Activated T-cell treated with anti-CD3 and anti-CD28 coated beads for 24 hours (primary cell): ENCODE measurements at places on chromosomes 2 and 18.
A peak's percentile ranks its signal among the peaks of the same experiment; 100 is the strongest.

GRCh38 chr2:46331109-46331766 is 34.0 kb downstream of the EPAS1 start:
- no peak for DNase-seq

DNA sequence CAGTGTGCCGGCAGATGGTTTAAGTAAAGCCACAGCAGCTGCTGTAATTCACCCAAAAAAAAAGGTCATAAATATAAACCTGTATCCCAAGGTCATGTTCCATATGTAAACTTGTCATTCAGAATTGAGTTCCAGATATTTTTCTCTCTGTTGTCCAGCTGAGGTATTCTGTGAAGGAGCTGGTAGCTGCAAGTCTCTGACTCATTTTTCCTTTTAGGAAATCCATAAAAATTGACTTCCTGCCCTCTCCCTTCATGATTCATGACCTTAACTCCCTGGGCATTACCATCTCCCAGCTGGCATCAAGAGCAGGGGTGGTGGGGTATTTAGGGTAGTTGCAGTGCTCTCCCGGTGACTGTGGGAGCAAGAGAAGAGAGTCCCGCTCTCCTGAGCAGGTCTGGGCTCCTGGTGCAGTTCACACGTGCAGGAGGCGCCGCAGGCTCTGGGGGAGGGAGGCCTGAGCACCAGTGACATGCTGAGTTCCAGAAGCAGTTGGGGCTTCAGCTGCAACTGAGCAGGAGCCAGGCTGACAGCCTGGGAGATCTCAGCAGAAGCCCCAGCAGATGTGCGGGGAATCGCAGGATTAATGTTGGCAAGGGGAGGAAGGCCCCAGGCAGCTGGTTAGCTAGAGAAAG is 192.6 kb downstream of the MGAT5 start:
- no peak for DNase-seq

- no peak for DNase-seq
Observed at GRCh38 chr2:59899692-59900091, 653.8 kb downstream of the BCL11A start.

GRCh38 chr18:55031979-55032378 is 72.7 kb upstream of the CCDC68 start:
- no peak for DNase-seq

DNA sequence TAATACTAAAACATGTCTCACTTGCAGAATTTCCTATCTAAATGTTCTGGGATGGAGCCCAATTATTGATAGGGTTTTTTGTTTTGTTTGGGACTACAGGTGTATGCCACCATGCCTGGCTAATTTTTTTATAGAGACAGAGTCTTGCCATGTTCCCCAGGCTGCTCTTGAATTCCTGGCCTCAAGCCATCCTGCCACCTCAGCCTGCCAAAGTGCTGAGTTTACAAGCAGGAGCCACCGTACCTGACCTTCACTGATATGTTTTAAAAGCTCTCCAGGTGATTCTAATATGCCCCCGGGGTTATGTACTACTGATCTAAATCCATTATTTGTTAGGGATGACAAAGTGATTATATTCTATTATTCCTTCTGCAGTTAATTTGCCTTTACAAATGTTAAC is 2.2 kb downstream of the ELAC1 start:
- no peak for DNase-seq

DNA sequence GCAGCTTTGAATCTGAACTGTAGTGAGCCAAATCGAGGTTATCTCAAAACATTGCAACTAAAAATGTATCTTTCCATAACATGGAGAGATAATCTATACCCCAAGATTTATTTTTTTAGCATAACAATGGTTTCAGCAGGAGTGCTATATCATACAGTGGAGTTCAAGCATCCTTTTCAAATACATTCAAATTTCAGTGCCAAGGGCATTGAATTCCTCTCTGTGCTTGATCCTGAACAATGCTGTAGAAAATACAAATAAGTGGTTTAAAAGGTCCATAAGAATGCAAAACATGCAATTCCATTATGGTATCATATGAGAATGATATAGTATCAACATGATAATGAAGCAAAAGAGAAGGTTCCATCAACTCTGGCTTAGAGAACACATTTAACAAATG is 201.7 kb downstream of the TXNL1 start:
- DNase-seq: no peak

DNA sequence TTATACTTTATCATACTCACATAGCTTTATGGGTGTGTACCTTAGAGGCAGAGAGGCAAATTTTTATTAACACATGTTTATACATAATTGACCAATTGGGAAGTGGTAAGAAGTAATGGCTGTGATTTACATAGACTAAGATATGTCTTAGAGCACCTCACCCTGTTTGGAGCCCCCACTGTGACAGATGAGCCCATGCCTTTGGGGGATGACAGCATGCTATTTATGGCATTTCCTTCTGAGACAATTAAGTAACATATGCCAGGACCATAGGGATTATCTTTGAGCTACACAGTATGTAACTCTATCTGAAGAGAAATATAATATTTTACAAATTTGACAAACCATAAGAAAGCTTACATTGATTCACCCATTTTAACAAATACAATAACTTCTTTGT is 1655.3 kb upstream of the ACVR2A start:
- DNase-seq: no peak

DNA sequence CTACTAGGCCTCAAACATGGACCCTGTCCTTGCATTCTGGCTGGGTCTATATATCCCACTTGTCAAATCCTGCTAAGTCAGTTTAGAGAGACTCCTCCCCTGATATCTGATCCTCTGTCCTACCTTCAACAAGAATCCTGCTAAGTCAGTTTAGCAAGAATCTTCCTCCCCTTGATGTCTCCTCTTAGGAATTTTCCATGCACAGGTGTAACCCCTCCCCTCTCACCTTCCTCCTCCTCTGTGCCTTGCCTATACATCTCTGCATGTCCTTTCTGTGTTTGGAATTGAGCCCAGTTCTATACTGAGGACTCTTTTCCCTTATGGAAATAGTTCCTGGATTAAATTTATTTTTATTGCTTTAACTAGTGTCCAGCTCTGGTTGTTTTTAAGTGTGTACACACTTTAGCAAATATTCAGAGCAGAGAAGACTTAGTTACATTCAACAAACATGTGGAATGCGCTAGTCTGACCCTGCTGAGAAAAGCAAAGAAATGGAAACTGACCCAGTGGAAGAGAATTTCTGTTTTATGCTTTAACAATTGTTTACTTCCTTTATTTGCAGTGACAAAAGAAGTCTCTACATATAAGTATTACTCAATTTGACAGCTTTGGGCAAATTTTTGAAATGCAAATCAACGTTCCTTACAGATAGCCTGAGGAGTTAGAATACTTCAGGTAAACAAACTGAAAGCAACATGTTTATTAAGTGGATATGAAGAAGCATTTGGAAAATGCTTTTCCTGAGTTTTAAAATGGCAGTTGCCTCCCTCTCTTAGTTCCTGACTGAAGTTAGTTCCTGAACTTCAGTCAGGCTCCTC is 80.6 kb downstream of the RIT2 start:
- no peak for DNase-seq

DNA sequence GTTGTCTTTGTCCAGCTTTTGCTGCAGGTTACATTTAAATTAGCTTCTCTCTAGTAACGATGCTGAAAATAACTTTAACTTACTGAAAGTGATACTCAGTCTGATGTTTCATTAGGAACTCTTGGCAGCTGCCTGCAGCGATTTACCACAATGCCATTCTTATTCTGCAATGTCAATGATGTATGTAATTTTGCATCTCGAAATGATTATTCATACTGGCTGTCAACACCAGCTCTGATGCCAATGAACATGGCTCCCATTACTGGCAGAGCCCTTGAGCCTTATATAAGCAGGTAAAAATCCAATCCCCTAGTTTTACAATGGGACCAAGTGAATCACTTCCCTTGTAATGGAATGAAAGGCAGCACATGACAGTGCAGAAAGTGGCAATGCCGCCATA is 16.3 kb upstream of the MFF start:
- DNase-seq: no peak

GRCh38 chr18:74672371-74672770 is 74.7 kb downstream of the ZNF407 start:
- no peak for DNase-seq

DNA sequence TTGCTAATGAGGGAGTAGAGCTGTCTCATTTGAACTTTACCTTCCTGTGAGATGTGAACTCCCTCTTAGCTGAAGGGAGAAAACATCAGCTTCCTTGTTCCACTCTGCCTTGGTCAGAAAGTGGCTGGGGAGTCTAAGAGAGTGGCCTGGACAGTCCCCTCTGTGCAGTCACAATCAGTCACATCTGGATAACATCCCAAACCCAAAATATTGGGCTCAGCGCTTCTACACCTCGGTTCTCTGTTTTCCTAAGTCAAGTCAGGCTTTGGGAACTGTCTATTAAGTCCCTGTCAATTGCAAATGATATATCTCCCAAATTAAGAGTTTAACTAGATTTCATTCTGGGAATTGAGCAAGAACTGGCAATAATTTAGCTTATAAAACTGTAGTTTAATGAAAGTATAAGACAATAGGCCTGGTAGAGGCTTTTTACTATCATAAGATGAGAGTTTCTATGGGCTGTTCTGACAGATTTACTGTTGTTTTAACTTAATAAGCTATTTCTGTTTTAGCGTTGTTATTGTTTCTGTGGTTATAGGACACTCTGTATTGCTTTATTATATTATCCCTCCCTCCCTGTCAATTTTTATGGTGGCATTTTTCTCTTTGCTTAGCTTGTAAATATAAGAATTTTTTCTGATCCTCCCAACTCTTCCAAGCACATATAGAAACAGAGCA is 135.1 kb upstream of the LHCGR start:
- no peak for DNase-seq

- DNase-seq: no peak
Observed at GRCh38 chr18:13276530-13277520, 58.3 kb downstream of the LDLRAD4 start.

GRCh38 chr18:50428531-50429206 is 53.8 kb downstream of the SKA1 start:
- no peak for DNase-seq

GRCh38 chr2:197205585-197206215 is 104.9 kb downstream of the ANKRD44 start:
- DNase-seq: peak; percentile 63

DNA sequence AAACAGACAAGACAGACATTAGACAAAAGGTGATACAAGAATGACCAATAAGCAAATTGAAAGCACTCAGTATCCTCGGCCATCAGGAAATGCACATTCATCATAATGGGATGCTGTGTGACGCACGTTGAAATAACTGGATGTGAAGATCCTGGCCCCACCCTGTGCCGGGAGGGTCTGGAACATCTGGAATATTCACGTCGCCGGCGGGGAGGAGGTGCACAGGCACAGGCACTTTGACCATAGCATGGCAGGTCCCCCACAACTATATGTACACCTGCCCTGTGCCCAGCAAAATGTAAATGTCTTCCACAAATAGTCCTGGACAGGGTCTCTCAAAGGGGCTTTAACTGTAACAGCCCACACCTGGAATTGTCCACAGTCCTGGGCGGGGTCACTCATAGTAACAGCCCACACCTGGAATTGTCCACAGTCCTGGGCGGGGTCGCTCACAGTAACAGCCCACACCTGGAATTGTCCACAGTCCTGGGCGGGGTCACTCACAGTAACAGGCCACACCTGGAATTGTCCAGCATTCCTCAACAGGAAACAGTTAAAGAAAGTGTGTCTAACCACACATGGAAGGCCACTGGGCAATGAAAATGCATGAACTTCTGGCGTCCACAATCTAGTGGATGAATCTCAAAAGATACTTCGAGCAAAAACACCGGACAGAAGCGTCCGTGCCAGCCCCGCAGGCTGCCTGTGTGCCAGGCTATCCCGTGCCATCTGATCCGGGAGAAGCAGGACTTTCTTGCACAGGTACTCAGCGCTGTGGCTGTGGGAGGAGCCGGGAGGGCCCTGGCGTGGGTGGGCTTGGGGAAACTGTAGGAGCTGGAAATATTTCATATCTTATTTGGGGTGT is 113.4 kb downstream of the RTP5 start:
- DNase-seq: no peak

DNA sequence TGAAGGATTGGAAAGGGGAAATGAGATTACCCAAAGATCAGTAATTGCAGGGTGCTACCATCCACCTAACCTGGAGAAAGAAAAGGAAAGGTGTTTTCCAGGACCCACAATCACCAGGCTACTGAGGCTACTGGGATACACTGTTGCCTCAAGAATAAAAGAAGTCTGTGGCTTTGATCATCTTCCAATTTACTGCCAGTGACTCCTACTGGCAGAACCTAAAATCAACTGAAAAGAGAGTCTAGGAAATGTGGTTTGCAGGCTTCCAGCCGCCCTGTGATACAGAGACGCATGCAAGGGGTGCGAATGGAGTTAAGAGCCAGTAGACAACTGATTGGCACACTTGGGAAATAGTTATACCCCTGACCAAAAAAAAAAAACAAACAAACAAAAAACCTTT is 16.6 kb upstream of the TTL start:
- DNase-seq: no peak

- no peak for DNase-seq
Observed at GRCh38 chr2:186530314-186530713, 44.3 kb downstream of the ZC3H15 start.

DNA sequence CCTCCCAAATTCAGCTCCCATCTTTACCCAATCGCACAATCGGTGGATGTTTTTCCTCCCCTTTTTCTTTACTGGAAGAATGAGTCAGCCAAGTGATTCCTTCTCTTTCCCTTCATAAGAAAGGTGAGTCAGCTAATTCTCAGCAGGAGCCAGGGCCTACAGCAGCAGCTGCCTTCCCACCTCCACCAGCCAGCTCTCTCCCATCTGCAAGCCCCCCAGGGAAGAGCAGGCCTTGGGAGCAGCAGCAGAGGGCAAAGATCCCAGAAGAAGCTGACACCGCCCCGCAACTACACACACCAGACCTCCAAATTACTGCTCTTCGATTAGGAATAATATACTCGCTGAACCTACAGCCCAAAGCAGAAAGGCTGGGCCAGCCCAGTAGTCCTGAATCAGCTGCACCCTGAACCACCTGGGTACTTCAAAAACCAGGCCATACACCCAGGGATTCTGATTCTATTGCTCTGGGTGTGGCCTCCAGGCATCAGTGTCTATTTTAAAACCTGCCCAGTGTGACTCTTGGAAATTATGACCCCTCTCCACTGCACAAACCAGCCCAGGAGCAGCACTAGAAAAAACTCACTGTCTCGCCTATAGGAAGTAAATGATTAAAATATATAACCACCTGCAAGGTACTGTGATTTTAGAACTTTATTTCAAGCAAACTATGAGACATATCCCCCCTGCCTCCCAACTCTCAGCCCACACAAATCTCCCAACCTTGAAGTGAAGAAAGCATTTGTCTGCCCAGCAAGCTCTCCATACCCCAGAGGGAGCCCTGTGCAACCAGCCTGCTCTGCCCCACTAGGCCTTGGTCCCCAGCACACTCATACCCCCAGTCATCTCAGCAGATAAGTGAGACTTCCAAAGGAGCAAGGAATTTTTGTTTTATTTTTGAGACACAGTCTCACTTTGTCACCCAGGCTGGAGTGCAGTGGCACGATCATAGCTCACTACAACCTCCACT is 7.3 kb downstream of the SFXN5 start:
- no peak for DNase-seq

DNA sequence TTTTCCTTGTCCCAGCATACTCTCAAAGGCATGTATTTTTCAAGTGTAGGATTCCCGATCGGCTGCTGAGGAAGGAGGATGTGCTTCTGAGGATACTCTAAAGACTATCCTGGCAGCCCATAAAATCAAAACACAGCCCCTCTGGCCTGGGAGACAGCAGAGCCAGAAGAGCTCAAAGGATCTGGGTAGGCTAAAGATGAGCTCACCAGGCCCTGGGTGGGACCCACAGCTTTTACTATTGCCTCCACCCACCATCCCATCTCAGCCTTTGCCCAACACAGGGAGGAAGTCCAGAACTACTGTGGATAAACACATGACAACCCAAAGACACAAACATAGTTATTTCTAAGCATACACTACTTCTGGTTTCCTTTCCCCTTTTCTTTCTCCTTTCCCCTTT is 79.1 kb upstream of the ZFP36L2 start:
- DNase-seq: no peak
